Melanocyte of skin (primary cell): ENCODE measurements at places on chromosomes 3 and 15. TPM values are rescaled to one million over a fixed set of nuclear protein-coding genes. Genes with fewer than 3 reads are reported as not detected.

Gene SYNPR
- not detected in 2 replicates for total RNA-seq

Gene GPR62
- total RNA-seq: under 0.01 TPM in 1 of 2 replicates, not detected in the other

Gene PLA2G4B
- total RNA-seq: 0.33 and 0.62 TPM in 2 replicates

Gene ASB14
- not detected in 2 replicates for total RNA-seq

Gene LMOD3
- total RNA-seq: not detected in 2 replicates

Gene GHSR
- total RNA-seq: not detected in 2 replicates

Gene PRKAR2A
- total RNA-seq: 36.6 and 37.5 TPM in 2 replicates

Gene SCG5
- 0.33 and 2.3 TPM in 2 replicates for total RNA-seq

Gene RTP3
- total RNA-seq: not detected in 2 replicates

Gene CCDC33
- not detected in 2 replicates for total RNA-seq

Gene CP
- total RNA-seq: 0.46 TPM in 1 of 2 replicates, not detected in the other

Gene FNDC3B
- total RNA-seq: 48.0 and 52.3 TPM in 2 replicates

Gene TJP1
- total RNA-seq: 16.7 and 28.4 TPM in 2 replicates

Gene IL17RD
- total RNA-seq: 0.33 and 1.2 TPM in 2 replicates

Gene SOX2
- 0.33 and 5.2 TPM in 2 replicates for total RNA-seq

Gene SLC12A1
- total RNA-seq: under 0.01 and 0.15 TPM in 2 replicates

Gene DUOX1
- under 0.01 TPM in 1 of 2 replicates, not detected in the other for total RNA-seq

Gene POLG
- 61.3 and 78.9 TPM in 2 replicates for total RNA-seq

Gene GOLGA8M
- total RNA-seq: not detected in 2 replicates

Gene ACTC1
- total RNA-seq: not detected in 2 replicates

Gene USP8
- 42.0 and 69.3 TPM in 2 replicates for total RNA-seq

Gene KBTBD13
- total RNA-seq: not detected in 2 replicates

Gene TMEM44
- 6.9 and 16.4 TPM in 2 replicates for total RNA-seq

Gene ZIC4
- not detected in 2 replicates for total RNA-seq

Gene FETUB
- not detected in 2 replicates for total RNA-seq

Gene ACKR2
- under 0.01 and 0.93 TPM in 2 replicates for total RNA-seq

Gene LXN
- 36.3 and 43.6 TPM in 2 replicates for total RNA-seq

Gene IRAK2
- total RNA-seq: 2.2 and 7.6 TPM in 2 replicates

Gene PAQR5
- under 0.01 and 1.2 TPM in 2 replicates for total RNA-seq

Gene BDH1
- 24.8 and 36.3 TPM in 2 replicates for total RNA-seq

Gene CCR9
- not detected in 2 replicates for total RNA-seq
